ENCODE measurements at places on chromosomes 6 and 20.

- DNase-seq = no peak
Observed at GRCh38 chr20:8798505-8798904, 270.4 kb upstream of the PLCB4 start.

GRCh38 chr6:55069132-55069781, 105.1 kb upstream of the HCRTR2 start:
- peak; percentile 67 for DNase-seq

DNA sequence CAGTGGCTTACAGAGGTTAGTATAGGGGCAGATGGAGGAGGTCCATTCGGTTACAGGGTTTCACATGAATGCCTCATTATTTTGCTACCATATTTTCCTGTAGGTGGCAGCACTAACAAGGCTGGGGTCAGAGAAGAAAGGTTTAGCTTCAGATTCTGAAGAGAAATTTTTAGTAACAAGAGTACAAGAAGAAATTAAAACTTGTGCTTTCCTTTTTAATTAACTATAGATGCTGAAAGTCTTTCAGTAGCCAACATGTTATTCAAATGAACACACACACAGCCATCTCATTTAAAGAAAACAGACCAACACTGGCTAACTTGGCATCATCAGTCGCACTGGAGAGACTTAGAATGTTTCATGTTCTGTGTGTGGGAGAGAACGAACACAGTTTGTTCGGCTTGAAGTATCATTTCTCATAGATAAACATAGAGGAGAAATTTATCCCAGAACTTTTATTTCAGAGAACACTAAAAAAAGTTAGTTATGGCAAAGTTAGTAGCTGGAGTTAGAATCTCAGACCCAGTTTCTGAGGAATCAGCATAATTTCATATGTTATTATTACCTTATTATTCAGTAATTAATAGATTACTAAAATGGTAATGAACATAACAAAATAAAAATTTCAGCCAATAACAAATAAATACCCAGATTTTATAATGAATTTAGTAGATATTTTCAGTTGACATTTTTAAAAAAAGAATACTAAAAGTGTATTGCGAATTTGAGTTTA, 314.0 kb upstream of the RSPO3 start:
- DNase-seq = peak; percentile 61

DNA sequence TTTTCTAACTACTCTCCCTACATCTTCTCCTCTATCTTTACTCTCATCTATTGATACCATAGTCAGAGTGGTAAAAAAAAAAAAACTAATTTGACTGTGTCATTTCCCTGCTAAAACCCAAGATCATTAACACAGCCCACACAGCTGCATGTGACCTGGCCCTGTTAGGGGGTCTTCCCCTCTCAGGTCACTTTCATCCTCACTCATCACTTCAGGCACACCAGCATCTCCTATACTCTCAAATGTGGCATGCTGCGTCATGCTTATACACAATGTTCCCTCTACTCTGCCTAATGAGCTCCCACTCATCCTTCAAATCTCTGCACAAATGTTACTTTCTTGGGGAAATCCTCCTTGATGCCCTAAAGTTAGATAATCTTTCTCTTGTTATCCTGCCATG, 86.8 kb downstream of the CDK19 start:
- DNase-seq = no peak
